Esophagus (tissue), 2 donors: ENCODE measurements at places on chromosomes 4 and X. TPM values are rescaled to one million over a fixed set of nuclear protein-coding genes. Genes with fewer than 3 reads are reported as not detected.

Gene CXCL11
- polyA plus RNA-seq: 0.07 TPM

Gene CYLC1
- polyA plus RNA-seq: not detected

Gene PPP1R2C
- not detected for polyA plus RNA-seq

Gene H2BW2
- polyA plus RNA-seq: not detected

Gene TMEM271
- 0.08 TPM for polyA plus RNA-seq

Gene PAGE2B
- polyA plus RNA-seq: not detected

Gene REELD1
- 0.16 TPM for polyA plus RNA-seq

Gene GLUD2
- polyA plus RNA-seq: 0.52 TPM

Gene LNX1
- polyA plus RNA-seq: 16.8 TPM

Gene RPS3A
- 1,995 TPM for polyA plus RNA-seq

Gene TRAM1L1
- polyA plus RNA-seq: 0.49 TPM
